Activated naive CD8-positive, alpha-beta T cell treated with anti-CD3 and anti-CD28 coated beads, Interleukin-2, amount 50 U/mL, for 16 hours (primary cell): ENCODE measurements at places on chromosomes 11 and 22.

GRCh38 chr11:17313349-17314231 lies 37.1 kb downstream of the NUCB2 start:
- no peak for DNase-seq

DNA sequence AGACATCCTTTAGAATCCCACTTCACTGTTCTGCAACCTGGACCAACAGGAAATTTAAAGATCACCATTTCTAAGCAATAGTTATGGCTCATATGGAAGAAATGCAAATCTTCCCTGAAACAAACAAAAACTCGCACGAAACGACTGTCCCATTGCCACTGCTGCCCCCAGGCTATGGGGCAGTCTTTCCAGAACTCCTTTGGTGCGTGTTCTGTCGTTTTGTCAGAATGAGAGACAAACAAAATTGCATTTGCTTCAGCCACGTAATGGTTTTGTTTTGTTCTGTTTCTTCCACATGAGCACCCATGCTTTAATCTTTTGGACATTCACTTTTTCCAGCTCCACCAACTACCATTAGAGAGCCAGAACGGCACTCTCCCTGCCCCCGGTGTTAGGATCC lies 10.8 kb upstream of the FBLN1 start:
- DNase-seq, result no peak

- no peak for DNase-seq
Observed at GRCh38 chr22:36550701-36551495, 21.9 kb upstream of the EIF3D start.

DNA sequence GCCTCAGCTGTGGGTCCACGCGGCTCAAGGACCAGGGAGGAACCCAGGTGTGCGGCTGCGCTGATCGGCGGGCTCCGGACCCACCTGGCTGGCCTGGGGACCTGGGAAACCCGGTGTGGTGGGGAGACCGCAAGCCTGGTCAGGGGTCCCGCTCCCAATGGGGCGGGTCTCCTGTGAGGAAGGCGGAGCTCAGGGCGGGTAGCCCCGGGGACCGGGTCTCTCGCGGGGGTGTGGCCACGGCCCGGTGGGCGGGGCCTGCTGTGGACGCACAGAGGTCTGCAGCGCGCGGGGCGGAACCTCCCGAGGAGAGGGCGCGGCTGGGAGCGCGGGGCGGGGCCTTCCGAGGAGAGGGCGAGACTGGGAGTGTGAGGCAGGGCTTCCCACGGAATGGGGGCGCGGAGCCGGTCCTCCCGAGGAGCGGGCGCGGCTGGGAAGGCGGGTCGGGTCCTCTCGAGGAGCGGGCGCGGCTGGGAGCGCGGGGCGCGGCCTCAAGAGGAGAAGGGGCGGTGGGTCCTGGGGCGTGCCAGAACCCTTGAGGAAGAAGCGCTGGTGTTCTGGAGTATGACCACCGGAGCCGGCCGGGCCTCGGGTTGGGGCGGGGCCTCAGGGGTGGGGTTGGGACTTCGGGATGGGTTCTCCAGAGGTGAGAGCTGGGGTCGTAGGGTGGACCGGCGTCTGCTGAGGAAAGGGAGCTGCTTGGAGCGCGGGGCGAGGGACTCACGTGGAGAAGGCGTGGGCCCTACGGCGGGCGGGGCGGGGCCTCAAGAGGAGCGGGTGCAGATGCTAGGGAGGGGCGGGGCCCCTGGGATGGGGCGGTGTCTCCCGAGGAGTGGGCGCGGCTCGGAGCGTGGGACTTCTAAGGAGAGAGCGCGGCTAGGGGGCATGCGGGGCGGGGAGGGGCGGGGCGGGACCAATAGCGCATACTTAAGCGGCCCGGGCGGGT lies 20.8 kb downstream of the DGCR6L start:
- DNase-seq, result peak; percentile 90

DNA sequence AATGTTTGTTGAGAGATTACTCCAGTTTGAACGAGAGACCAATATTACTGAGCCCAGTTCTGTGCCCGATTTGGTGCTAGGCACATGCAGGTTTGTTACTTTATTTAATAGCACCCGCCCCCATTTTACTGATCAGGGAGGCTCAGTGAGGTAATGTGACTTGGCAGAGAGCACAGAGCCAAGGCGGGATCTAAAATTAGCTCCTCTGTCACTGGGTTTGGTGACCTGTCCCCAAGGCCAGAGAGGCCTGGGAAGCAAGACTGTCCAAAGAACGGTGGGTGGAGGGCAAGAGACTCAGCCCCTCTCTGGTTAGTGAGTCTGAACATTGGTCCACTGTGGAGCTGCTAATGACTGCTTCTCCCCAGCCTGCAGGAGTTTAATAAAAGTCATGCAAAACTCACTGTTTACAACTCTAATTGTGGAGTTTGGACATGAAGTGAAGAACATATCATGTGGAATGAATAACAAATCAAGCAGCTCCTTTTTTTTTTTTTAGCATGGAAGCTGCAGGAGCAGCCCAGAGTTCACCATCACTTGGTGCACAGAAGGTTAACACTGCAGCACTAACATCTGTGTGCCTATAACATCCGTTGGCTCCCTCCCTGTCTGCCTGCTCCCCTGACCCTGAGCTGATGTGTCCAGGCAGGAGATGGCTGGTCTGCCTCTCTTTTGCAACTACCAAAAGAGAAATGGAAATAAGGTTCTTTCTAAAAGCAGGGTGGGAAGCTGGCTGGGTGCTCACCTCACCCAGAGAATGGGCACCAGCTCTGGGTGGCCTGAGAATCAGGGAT lies 39.0 kb downstream of the CSNK2A3 start:
- no peak for DNase-seq

GRCh38 chr11:96331699-96332116 lies 11.3 kb downstream of the MAML2 start:
- DNase-seq, result no peak

DNA sequence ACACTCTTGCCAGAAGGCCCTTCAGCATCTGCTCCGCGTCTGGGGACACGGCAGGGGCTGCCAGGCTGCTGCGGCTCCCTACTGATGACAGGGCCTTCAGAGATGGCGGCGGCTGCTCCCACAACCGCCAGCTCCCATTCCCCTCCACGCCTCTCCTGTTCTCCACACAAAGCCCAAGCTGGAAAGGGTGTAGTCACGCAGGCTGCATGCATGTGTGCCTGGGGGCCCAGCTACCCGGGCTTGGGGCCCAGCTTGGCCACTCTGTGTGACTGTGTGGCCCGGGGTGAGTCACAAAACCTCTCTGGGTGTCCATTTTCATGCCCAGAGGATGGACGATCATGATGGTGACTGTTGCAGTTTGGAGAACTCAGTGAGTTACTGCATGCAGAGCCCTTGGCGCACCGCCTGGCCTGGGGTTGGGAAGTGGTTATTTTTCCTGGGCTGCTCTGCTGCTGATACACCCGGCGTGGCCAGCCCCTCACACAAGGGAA lies 31.7 kb upstream of the PARVB start:
- DNase-seq, result no peak

DNA sequence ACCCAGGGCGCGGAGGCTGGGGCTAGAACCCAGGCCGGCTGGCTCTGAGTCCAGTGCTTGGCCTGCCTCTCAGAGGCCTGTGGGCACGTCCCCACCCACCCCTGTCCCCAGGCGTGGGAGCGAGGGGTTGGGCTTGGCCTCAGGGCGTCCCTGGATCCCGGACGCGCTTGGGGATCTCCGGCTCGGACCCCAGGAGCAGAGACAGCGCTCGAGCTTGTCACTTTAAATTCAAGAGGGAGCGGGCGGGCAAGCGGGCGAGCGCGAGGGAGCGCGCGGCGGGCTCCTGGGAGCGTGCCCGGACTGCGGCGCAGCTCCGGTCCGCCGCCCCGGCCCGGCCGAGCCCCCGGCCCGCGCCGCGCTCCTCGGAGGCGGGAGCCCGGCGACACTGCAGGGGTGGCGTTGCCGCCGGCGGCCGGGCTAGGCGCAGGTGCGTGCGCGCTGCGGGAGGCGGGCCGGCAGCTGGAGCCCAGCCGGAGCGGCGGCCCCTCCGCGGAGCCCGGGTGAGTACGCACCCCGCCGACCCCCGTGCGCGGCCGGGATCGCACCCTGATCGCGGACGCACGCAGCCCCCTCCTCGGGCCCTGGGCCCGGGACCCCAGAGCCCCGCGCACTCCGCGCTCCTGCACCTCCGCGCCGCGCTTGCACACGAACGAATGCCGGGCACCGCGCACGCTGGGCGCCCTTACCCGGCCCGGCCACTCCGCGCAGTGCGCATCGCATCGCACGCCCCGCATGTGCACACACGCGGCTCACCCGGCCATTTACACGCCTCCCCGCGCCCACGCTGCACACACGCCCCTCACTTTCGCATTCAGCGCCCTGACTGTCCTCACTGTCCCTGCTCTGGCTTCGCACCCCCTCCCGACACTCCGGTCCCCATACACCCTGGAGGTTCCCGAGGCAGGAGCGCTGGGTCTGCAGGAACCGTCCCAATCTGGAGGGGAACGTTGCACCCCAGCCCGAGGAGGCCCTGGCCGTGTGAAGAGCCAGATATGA lies at the start of gene SYT12:
TSS of gene SYT12 (plus strand) at position 174 of the 996 bp plus-strand sequence. CDS start 7,011 bp downstream, outside the sequence.
- no peak for DNase-seq

DNA sequence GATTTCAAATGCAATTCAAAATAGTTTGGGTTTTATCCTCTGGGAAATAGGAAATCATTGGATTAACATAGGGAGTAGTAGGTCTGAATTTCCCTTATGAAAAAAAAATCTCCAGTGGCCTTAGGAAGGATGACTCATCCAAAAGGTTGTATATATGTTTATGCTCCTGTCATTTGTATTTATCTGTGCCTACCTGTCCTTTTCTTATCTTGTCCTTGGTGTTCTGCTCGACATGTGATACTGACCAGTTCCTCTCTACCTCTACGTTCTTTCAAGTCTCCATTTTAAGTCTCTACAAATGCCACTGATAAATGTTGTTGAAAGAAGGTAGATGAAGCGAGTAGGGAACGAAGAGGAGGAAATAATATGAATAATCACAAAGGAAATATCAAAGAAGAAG lies 3.0 kb upstream of the SOX6 start:
- DNase-seq, result no peak

DNA sequence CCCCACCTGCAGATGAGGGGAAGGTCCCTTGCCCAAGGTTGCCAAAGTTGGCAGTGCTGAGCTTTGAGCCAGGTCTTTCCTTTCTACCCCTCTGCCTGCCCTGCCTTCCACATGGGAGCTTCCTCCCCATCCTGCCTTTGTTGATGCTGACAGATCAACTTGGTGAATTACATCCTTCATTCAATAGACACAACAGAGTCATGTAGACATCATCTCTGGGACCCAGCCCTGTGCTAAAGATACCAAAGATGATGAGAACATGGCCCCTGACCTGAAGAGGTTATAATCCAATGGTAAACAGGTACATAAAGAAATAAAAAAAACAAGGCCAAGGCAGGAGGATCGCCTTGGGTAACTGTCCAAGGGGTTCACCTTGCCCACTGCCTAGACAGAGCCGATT lies 42.4 kb upstream of the MAPK1 start:
- no peak for DNase-seq

DNA sequence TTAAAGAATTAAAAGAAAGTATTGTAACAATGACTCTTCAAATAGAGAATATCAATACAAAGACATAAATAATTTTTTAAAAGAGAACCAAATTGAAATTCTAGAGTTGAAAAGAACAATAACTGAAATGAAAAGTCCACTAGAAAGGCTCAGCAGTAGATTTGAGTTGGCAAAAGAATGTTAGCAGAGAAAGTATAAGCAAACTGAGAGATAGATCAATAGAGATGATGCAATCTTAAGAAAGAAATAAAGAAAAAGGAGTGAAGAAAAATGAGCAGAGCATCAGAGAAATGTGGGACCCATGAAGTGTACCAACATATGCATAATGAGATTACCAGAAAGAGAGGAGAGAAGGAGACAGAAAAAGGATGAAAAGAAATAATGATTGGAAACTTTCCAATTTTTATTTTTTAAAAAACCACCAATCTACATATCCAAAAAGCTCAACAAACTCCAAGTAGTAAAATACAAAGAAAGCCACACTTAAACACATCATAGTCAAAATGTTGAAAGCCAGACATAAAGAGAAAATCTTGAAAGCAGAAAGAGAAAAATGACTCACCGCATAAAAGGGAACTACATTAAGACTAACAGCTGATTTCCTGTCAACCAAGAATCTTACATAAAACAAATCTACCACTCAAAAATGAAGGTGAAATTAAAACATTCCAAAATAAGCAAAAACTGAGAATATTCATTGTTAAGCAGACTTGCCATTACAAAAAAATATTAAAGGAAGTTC lies 20.9 kb downstream of the NCF4 start:
- no peak for DNase-seq

GRCh38 chr11:118691926-118692830 lies 12.7 kb upstream of the TREH start:
- peak; percentile 25 for DNase-seq
